ENCODE measurements at places on chromosomes 16 and 17.

DNA sequence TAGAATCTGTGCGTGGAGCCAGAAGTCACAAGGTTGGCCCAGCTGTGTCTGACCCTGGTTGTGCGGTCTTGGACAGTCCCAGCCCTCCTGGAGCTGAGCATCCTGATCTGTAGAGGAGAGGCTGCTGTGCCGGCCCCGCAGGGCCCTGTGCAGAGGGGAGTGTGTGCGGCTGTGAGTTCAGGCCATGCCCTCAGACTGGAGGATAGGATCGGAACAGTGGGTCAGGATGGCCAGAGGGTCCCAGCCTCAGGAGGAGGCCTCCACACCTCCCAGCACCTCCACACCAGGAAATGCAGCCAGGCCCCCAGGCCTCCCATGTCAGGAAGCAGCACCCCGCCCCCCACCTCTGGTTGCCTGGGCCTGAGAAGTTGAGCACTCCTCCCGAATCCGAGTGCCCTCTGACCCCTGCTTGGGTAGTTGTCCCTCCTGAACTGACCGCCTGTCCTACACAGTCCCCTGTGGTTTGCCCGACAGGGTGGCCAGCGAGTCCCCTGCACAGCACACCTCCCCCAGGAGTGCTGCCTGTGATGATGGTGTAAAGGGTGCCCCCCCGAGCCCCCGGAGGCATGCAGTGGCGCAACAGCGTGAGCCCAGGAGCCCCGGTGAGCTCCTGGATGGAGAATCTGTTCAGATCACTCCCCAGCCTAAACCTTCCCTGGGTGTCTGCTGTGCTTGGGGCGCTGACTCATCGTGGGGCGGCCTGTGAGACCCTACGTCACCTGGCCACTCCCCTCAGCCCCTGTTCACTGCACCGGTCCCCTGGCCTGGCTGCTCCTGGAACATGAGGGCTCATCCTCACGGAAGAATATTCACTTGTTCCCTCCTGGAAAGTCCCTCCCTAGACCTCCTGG, 285.2 kb downstream of the SEC14L1 start:
- DNase-seq, result no peak

GRCh38 chr16:72532906-72533410, 361.0 kb upstream of the PMFBP1 start:
- no peak for DNase-seq

DNA sequence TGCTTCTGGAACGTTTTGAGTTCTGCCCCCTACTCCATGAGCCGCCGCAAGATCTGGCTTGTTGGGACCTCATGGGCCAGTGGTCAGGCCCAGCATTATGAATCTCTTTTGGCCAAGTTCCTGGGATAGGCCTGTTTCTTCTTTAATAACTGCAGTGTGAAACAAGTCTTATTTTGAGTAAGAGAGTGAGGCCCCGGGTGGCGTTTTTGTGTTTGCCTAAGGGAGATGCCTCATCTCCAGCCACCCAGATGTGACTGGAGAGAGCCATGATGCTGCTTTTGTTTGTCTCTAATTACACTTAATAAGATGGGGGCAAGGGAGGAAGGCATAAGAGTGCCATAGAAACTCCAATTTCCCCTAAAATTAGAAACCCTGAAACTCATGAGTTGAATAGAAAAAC, 39.8 kb downstream of the KSR1 start:
- DNase-seq, result no peak

GRCh38 chr16:46906360-46907060, 22.3 kb downstream of the GPT2 start:
- DNase-seq, result no peak

- DNase-seq, result no peak
Measured at GRCh38 chr17:56756536-56756935, 77.2 kb downstream of the C17orf67 start.

DNA sequence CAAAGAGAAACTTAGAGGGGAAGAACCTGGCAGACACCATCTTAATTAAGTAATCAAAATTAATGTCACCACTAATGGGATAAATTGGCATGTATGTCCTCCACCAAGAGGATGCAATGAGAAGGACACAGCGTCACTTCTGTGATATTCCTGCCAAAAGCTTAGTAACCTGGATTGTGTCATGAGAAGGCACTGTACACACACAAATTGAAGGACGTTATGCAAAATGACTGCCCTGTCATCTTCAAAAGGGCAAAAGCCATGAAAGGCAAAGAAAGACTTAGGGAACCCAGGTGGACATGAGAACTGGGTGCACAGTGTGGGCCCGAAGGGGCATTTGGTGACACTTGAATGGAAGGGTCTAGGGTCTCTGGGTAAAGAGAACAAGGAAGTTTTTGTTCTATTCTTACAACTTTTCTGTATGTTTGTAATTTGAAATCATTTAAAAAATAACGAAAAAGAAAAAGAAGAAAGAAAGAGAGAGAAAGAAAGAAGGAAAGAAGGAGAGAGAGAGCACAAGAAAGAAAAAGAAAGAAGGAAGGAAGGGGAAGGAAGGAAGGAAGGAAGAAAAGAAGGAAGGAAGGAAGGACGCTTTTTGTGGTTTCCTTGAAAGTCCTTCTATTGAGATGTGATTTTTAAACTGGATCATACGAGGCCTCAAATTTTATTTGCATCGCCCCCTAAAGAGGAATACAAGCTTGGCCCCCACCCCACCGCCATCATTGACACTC, 4.0 kb upstream of the APOH start:
- DNase-seq, result no peak

GRCh38 chr16:64452446-64452845, 669.4 kb downstream of the CDH11 start:
- no peak for DNase-seq

- no peak for DNase-seq
Measured at GRCh38 chr17:78828470-78829185, 12.0 kb downstream of the USP36 start.

DNA sequence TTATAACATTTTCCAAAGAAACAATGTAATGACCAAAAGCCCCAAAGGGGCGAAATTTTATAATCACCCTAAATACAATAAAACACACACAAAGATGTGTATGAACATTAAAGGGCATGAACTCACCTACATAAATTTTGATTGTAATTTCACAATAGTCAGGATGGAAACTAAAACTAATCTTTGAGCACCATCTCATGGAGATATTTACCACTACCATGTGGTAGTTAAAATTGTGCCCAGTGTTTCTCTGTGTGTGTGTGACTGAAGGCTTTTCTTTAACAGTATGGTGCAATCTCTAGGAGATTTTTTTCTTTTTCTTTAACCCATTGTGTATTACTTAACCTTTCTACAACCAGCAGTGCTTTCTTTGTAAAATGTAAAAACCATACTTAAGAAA, 19.7 kb upstream of the MEIOC start:
- DNase-seq, result no peak

- peak; percentile 93 for DNase-seq
Measured at GRCh38 chr17:74430706-74431567, 951 bp upstream of the GPRC5C start.

DNA sequence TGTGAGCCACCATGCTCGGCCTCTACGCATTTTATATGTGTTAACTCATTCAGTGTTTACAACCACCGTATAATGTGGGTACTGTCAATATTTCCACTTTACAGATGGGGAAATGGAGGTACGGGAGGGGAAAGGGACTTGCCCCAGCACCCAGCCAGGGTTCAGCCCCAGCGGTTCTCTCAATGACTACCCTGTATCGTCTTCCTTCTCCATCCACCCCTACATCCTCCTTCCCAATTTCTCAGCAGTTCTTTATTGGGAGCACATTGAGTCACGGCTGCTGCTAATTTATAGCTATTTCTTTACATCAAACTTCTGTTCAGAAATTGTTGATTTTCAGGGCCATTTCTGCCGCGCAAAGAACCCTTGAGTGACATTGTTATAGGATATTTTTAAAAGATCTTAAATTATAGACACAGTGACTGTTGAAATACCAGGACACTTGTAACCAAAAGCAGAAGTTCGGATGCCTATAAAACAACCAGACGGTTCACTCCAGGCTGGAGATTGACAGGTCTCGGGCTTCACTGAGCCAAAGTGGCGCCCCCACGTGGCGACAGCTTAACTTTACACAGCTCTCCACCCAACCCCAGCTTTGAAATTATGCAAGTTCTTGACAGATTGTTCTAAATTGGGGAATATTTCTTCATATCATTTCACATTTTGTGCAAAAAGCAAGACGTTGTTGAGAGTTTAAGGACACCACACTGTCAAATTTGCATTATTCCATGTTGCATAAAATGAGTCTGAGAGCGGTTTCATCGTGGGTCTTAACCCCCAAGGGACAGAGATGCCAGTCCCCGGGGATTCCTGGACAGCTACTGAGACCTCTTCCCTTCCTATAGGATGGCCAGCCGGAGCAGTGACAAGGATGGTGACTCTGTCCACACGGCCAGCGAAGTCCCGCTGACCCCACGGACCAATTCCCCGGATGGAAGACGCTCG, 11.8 kb downstream of the SYT17 start:
- peak; percentile 88 for DNase-seq

DNA sequence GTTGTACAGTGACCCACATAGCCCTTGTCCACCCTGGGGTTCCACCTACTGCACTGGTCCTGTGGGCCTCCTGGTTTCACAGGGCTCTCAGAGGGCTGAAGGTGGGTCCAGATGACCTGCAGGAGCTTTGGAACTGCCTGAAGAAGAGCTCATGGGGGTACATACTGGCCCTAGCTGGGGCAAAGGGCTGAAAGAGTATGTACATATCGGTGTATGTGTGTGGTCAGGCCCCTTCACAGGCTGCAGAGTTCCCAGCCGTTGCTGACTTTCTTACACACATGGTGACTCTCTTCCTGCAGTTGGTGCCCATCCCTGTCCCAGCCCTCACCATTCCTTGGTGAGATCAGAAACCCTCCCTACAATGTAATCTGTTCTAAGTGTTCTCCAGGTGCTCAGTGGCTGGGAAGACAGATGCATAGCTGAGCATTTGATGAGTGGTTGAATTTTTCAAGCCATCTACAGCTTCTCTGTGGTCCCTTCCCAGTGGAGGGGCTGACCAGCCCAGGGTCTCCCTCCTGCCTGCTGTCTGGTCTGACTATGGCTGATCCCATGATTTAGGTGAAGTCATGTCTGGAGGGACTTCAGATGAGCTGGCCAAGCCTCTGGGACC, 2.4 kb upstream of the NFATC3 start:
- DNase-seq, result no peak

DNA sequence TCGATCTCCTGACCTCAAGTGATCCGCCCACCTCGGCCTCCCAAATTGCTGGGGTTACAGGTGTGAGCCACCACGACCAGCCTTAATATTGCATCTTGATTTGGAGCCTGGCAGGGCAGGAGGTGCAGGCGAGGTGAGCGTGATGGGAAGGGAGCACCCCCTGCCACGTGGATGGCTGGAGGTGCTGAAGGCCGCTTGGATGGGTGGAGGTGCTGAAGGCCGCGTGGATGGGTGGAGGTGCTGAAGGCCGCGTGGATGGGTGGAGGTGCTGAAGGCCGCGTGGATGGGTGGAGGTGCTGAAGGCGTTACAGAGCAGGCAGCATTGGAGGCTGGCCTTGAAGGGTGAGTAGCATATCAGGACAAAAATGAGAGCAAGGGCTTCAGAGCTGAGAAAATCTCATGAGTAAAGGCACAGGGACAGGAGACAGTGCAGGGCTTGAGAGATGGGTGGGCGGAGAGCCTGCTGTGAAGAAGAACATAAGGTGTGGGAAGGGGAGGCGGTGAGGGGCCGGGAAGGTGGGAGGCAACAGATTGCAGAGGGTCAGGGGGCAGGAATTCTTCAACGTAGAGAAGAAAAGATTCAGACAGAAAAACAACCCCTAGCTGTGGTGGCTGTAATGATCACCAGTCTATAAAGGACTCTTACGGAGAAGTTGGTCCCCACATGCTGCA, 101.7 kb upstream of the SEC14L1 start:
- no peak for DNase-seq

GRCh38 chr16:89655062-89655643, 2.4 kb downstream of the CHMP1A start:
- no peak for DNase-seq

GRCh38 chr17:69511250-69511649, 96.8 kb downstream of the MAP2K6 start:
- DNase-seq, result no peak

DNA sequence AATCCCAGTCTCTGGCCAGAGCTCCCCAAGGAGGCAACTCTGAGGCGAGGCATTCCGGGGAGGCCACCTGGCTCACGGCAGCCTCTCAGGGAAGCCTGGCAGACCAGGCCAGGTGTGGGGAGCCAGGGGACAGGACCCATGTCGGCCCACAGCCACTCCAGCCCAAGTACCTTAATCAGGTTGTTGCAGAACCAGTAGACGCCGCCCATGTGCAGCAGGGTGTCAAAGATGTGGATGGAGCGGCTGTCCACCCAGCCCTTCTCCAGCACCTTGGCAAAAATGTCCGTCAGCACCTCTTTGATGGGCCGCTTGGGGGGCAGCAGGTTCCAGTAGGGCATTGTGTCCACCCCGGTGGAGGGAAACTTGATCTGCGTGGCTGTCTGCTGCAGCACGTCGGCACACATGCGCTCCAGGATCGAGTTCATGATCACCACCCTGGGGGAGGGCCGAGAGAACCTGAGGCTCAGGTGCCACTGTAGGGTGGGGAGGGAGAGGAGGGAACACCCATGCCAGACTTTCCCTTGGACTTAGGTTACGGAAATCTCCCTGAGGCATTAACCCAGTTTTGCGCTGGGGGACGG, 7.8 kb downstream of the CSF3 start:
- DNase-seq, result peak; percentile 50

DNA sequence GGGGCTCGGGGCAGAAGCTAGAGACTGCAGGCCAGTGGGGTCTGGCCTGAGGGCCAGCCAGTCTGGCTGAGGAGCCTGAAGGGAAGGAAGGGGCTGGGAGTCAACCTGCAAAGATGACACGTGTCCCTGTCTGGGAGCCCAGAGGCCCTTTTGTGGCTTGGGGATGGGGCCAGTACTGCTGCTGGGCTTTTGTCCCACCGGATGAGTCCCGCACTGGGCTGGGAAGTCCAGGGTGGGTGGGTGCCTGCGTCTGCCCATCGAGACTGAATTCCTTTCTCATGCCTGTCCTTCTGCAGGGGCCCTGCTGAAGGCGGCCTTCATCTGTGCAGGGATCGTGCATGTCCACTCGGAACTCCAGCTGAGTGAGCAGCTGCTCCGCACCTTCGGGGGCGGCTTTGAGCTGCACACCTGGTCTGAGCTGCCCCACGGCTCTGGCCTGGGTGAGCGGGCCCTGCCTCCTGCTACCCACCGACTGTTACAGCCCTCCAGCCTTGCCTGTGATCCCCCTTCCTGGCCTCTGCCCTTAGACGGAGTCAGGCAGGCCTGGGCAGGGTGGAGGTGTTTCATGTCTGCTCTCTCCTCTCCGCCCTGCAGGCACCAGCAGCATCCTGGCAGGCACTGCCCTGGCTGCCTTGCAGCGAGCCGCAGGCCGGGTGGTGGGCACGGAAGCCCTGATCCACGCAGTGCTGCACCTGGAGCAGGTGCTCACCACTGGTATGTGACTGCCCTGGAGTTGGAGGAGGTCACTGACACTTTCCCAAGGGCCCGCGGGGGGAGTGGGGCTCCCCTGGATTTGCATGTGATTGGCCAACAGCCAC, 20.9 kb downstream of the FCSK start:
- no peak for DNase-seq

DNA sequence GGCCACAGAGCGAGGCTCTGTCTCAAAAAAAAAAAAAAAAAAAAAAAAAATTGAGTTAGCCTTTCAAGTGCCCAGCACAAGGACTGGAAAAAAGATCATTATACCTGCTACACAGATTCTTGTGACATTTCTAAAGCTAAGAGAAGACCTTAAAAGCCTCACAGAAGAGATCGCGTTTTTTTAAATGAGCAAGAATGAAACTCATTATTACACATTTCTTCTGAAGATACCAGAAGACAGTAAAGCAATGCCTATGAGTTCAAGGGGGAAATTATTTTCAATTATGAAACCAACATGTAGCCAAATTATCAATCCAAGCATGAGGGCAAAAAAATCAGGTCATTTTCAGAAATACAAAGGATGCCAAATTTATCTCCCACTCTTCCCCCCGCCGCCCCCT, 56.8 kb downstream of the MED13 start:
- no peak for DNase-seq

GRCh38 chr17:45288825-45289224, 26.9 kb upstream of the SPATA32 start:
- DNase-seq, result no peak
